ENCODE measurements at places on chromosomes 3 and 15.

DNA sequence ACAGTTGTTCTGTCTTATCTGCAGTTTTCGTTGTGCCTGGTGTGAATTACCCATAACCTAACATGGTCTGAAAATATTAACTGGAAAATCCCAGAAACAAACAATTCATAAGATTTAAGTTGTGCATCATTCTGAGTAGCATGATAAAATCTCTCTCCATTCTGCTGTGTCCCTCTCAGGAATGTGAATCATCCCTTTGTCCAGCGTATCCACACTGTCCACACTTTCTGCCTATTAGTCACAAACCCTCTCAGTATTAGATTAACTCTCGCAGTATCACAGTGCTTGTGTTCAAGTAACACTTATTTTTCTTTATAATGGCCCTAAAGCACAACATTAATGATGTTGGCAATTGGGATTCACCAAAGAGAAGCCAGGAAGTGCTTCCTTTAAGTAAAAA lies 203.2 kb downstream of the CGGBP1 start:
- DNase-seq, result no peak

GRCh38 chr3:4828279-4829030 lies 150.8 kb upstream of the BHLHE40 start:
- DNase-seq, result no peak

DNA sequence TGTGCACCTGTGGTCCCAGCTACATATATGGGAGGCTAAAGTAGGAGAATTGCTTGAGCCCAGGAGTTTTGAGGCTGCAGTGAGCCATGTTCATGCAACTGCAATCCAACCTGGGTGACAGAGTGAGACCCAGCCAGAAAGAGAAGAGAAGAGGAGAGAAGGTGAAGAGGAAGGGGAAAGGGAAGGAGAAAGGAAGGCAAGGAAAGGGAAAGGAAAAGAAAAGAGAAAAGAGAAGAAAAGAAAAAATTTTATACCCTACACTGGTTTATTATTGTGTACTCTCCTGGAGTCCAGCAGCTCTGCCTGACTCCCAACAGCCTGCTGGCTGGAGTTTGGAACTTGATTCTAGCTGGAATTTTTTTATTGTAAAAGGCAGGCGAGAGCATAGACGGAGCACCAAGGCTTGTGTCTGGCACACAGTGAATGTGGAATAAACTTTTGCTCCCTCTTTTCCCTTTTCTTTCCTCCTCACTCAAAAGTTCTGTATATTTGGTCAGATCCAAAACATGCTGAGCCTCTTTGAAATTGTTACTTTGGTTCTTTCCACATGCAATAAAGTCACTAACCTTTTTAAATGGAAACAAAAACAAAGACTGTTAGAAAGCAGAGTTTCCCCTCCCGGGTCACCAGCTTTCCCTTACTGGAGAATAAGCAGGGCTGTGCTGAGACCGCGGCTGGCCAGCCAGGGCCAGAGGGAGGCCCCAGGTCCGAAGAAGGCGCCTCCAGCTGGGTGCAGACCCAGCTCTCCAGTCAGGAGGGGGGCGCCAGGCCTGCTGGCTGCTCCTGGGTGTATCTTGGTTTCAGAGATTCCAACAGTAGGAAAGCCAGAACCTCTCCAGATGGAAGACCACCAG lies 9.9 kb downstream of the THSD4 start:
- no peak for DNase-seq

- no peak for DNase-seq
Measured at GRCh38 chr3:138389841-138390581, 41.6 kb downstream of the MRAS start.
